ENCODE measurements at places on chromosomes 6 and 20.

DNA sequence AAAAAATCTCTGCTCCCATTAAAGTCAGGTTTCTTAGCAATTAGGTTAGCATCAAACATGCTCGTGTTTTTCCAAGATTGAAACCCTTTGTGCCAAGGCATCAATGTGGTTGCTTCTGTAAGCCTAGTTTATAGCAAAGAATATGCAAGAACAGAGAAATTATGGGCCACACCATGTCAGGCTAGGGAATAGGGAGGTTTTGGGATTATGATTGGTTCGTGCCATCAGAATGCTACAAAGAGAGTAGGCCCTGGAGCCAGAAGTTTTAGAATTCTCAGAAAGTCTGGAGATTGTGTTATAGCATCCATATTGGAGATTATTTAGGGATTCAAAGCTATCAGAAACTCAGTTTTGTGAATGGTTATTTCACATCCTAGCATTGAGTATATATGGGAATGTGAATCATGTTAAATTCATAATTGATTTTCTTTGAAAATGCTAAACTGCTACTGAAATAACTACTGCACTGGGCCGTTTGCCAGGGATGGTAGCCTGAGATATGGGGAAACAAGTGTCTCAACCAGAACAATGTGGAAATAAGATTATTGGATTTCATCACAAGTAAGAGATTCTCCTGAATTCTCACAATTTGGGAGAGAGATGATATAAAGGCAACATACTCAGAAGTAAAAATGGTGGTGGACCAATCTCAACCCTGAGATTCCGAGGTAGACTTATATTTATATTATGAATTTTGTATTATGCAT lies 45.3 kb downstream of the ZNF292 start:
- no peak for DNase-seq

DNA sequence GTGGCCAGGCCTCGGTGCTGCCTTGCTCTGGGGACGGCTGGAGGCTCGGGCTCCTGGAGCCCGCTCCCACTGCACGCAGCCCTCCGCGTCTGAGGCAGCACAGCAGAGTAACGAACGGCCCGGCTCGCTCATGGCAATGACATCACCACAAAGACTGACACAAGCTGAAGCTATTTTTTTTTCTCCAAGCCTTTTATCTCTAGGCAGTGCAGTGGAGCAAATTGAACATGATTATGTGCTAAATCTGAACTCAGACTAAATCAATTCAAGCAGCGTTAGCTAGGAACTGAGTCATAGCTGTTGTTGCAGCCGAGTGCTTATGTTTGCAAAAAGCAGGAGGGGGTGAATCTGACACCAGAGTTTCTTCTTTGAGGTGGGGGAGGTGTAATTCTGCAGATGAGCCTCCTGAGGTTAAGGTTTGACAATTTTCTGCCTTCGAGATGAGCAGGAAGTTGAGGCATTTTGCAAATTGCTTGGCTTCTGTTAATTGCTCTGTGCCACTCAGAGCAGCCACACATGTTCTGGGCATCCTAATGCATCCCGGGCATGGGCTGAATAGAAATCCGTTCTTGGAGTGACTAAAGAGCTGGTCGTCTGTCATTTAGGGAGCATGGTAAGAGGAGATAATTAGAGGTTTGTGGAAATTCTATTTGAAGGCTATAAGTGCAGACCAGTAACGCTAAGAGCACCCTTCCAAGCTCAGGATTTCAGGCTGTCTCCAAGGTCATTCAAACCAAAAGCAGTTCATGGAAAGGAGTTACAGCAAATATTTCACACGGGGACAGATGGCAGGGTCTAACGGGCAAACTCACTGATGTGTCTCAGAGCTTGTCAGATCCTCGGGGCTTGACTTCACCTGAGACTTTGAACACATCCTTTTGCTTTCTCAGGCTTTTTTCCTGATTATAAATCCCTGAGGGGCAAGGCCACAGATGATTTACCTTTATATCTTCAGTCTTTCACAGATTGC lies 155.1 kb upstream of the ENPP5 start:
- no peak for DNase-seq

DNA sequence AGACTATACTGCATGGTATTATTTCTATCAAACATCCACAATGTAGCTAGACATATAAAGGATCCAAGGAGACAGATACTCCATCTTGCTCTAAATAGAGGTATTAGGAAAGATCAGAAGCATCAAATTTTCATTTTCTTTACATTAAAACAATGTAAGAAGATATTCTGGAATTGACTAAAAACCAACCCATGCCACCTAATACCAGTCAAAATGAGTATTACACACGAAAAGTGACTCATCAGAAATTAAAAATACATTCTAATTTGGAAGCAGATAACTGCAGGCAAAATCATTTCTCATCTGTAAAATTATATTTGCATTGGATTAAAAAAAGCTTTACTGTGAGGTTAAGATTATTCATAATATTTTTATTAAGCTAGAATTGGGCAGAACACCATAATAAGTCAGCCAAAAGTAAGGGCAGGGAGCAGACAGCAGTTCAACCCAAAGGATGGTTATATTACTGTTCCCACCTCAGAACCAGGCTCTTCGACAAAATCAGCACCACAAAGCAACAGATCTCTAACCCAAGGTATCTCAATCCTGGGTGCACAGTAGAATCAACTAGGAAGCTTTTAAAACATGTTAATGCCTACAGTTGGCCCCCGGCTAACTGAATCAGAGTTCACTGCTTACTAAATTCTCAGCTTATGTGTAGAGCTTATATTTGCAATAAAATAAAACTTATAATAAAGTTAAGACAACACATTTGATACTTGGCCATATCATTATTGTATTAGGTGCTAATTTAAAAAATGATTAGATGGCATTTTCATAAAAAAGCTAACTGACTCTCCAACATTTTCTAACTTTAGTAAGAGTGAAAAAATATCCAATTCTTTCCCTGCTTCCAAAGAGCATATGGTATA lies 35.2 kb downstream of the SAMD3 start:
- no peak for DNase-seq

DNA sequence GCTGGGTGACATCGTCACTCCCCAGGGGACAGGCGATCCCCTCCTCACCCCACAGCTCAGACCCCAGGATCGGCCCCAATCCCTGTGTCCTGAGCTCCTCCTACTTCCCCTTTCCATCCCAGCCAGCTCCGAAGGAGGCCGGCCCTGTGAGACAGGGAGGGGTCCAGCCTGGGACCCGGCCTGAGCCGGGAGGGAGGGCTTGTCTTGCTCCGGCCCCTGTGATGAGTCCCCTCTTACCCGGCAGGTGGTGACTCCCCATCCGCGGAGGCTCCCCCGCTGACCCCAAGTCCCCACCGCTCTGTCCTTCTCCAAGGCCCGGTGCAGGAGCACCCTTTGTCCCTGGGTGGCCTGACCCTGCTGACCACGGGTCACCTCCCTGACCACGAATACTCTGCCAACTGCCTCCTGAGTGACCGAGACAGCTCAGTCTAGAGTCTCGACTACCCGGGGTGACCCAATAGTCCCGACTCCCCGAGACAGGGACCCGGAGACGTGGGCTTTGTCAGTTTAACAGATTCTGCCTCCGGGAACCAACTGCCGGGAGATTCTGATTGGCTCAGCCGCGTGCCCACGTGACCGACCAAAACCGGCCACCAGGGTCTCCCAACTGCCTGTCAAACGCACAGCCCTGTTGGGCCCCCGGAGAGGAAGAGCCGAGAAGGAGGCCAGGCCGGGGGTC lies 187.4 kb upstream of the PROKR2 start:
- DNase-seq = no peak
